ENCODE measurements at places on chromosomes 13 and 19. TPM values are rescaled to one million over a fixed set of nuclear protein-coding genes. Genes with fewer than 3 reads are reported as not detected.

The TMEM255B gene
- 1.8 TPM for total RNA-seq

The WDFY2 gene
- 15.9 TPM for total RNA-seq

The ADGRE1 gene
- total RNA-seq, result not detected

The ZNF439 gene
- 0.84 TPM for total RNA-seq

The LGALS7 gene
- 684 TPM for total RNA-seq

The HSD17B14 gene
- 0.40 TPM for total RNA-seq

The TMC4 gene
- total RNA-seq, result 36.5 TPM

The TSSK6 gene
- 1.4 TPM for total RNA-seq

The PRR36 gene
- 0.04 TPM for total RNA-seq

The NOVA2 gene
- 0.40 TPM for total RNA-seq

The SCN1B gene
- 0.88 TPM for total RNA-seq

The GPR4 gene
- 0.56 TPM for total RNA-seq

The TMEM150B gene
- total RNA-seq, result not detected

The ZNF792 gene
- total RNA-seq, result 1.8 TPM

The LILRB3 gene
- total RNA-seq, result 0.72 TPM

The ARHGAP35 gene
- 33.0 TPM for total RNA-seq

The MBD3L3 gene
- total RNA-seq, result not detected

The PPP2R1A gene
- 168 TPM for total RNA-seq

The CEBPA gene
- total RNA-seq, result 18.3 TPM

The SPRY2 gene
- total RNA-seq, result 11.8 TPM

The ANKLE1 gene
- 0.04 TPM for total RNA-seq

The HNRNPA1L2 gene
- 3.7 TPM for total RNA-seq

The TBXA2R gene
- 0.64 TPM for total RNA-seq

The SHISA7 gene
- not detected for total RNA-seq

The TLE5 gene
- total RNA-seq, result 238 TPM

The ZNF541 gene
- total RNA-seq, result 0.08 TPM

The PDX1 gene
- not detected for total RNA-seq

The FFAR1 gene
- not detected for total RNA-seq

The FUT1 gene
- 6.1 TPM for total RNA-seq

The SMAD9 gene
- 0.68 TPM for total RNA-seq

The IL12RB1 gene
- 0.36 TPM for total RNA-seq
